ENCODE measurements at places on chromosomes 12 and 14.

GRCh38 chr12:15899282-15899870, 11.8 kb upstream of the DERA start:
- DNase-seq = no peak

- no peak for DNase-seq
Measured at GRCh38 chr12:40436564-40436963, 211.8 kb downstream of the LRRK2 start.

DNA sequence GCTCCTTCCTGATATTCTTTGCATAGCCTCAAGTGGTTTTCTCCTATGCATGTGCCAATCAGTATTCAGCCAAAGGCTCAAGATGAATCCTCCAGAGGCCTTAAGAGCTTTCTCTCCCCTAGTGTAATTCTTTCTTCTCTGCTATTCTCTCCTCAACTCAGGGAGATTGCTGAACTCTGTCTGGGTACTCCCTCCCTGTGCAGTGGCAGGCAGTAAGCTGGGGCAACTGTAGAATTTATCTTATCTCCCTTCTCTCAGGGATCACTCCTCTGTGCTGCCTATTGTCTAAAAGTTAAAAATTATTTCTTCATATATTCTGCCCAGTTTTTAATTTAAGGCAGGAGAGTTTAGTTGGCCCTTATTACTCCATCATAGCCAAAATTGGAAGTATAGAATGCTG, 28.5 kb upstream of the RTRAF start:
- DNase-seq = no peak

DNA sequence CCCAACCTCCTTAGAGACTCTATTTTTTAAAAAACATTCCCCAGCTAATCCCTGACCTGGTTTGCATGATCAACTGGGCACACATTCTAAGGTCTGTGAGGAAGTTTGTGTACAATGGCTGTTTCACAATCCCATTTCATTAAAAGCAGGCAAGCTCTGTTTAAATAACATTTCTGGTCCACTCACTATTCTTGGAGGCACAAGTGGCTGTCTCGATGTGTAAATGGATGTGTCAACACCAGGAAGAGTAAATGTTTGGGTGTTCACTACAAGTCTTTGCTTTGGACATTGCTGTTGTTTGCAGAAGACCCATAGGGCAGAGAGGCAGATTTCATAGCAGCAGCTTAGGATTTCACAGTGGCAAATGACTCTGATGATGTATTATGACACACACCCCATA, 98.3 kb downstream of the PDZRN4 start:
- no peak for DNase-seq

DNA sequence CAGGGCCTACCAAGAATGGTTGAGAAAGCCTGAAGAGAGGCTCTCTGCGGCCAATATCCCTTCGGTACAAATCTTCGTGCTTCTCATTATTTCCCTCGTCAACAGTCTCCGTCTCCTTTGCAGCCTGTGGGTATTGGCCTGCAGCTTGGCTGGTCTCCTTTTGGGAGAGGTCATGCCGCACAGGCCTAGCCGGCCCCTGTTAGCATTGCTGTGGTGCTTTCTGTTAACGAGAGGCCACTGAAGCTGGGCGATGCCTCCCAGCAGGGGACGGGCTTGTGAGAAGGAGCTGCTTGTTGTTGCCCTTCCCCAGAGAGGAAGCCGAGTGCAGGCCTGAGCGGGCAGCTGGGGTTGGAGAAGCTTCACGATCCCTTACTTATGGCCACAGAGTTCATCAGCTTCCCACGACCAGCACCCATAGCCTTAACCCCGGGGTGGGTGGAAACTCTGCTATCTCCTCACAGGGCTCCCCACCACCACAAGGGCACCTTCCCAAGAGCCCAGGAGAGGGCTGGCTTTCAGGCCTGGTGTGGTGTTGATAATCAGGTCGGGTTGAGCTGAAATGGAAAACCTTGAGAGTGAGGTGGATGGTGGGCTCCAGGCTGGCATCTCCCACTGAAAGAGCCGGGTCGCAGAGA, 228.6 kb downstream of the ZFP36L1 start:
- DNase-seq = no peak

GRCh38 chr12:5584412-5585175, 152.7 kb downstream of the NTF3 start:
- DNase-seq = peak; percentile 12

DNA sequence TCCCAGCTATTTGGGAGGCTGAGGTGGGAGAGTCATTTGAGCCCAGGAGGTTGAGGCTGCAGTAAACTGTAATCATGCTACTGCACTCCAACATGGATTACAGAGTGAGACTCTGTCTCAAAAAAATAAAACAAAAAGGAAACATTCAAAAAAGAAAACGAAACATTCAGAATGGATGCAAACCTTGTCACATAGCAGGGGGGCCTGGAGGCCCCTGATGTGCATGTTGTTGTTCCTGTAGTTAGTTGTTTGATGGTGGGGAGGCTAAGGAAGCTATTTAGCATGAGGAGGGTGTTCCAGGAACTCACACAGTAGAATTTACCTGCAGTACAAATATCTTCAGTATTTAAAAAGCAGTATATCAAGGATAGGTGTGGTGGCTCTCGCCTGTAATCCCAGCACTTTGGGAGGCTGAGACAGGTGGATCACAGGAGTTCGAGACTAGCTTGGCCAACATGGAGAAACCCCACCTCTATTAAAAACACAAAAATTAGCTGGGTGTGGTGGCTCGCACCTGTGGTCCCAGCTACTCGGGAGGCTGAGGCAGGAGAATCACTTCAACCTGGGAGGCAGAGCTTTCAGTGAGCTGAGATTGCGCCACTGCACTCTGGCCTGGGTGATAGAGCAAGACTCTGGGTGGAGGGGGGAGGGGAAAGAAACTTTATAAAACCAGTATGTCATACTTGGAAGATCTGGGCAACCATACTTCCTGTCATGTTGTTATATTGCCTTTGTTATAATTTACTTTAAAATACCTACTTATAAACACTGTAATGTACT, 17.6 kb upstream of the AEBP2 start:
- no peak for DNase-seq

GRCh38 chr14:65072937-65073336, 29.4 kb downstream of the MAX start:
- no peak for DNase-seq

DNA sequence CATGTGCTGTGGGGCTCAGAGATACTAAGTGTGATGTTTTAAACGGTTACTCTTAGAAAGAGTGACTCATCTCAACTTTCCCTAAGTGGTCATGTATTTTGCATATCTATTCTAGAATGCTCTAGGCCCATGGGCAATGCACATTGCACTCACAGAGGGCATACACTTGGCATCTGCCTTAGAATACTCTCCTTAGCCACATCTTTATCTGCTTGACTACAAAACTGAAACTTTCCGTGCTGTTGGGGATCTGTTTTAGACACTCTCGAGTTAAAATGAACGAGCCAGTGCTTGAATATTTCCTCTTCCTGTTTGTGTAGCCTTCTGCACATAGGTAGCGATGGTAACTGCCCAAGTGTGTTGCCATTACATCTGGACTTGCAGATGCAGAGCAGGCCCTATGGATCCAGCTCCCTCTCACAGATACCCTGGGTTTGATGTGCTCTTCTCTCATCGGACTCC, 180.5 kb downstream of the CAND1 start:
- DNase-seq = no peak

DNA sequence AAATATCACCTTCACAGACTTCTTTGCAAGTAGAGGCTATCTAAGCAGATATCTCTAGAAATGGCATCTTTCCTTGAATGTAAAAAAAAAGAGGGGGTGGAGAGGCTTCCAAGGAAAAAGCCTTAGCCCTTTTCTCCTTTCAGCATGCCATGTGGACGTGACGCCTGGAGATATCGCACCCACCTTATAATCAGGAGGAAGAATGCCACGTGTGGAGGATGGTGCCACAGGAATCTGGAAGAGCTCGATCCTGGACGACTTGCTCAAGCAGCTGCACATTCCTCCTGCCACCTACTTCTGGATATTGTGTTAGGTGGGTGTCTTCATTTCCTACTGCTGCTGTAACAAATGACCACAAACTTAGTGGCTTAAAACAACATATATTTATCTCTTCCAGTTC, 203.6 kb downstream of the NUAK1 start:
- DNase-seq = peak; percentile 54

- no peak for DNase-seq
Measured at GRCh38 chr12:112327209-112327938, 54.9 kb downstream of the HECTD4 start.

- DNase-seq = no peak
Measured at GRCh38 chr12:53601296-53601847, 24.8 kb downstream of the ATF7 start.

- peak; percentile 98 for DNase-seq
Measured at GRCh38 chr12:105933671-105934665, 204.8 kb downstream of the NUAK1 start.

- no peak for DNase-seq
Measured at GRCh38 chr14:24634158-24634557, at the start of gene GZMB. GZMB (minus strand) TSS chr14:24634190; CDS start chr14:24634160, 30 bp downstream.

DNA sequence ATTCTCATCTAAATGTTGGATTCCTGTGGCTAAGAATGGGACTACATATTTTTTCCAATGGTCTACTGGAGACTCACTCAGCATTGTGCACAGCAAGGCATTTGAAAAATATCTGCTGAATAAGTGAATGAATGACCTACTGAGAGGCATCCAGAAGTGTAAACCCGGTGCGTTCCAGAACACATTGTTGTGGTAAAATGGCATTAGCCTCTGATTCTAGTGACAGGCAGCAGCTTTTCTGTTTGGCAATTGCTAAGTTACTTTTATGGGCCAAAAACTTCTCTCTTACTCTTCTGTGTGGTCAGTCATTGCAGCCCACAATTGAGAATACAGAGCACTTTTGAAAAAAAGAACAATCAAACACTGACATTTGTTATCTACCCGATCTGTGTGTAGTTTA, 36.5 kb downstream of the WIF1 start:
- peak; percentile 4 for DNase-seq

DNA sequence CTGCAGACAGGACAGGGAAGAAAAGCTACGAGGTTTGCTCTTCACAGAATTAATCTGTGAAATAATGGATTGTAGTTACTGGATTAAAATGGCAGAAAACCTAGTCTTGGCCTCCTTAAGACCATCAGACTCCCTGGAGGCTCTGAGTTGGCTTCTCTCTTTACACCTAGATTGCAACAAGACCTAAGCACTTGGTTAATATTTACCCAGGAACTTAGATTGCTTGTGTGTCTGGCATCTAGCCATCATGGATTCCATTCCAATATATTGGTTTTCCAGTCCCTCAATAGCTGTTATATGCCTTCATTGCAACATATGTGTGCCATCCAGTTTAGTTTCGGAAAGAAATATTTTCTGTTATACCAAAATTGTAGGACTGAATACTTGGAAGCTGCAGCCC, 1.9 kb upstream of the GTF2A1 start:
- DNase-seq = no peak

- no peak for DNase-seq
Measured at GRCh38 chr12:24555730-24556129, 393.2 kb downstream of the BCAT1 start.

GRCh38 chr14:32212833-32213232, 9.8 kb upstream of the RNU6-8 start:
- no peak for DNase-seq

DNA sequence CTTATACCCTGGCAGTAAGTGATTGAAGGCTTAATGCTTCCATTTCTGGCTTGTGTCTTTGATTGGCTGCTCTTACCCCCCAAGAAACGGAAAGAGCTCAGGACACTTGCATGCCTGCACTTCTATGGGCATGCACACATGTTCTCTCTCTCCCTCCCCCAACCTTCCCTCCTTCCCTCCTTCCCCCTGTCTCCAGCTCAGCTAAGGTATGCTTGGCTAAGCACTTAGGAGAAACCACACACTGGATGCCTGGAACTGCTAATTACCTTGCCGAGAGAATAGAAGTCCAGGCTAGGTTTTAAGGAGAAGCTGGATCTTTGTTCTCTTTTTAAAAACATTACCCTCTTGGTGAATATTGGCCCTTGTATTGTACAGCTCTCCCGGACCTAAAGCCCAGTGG, 1072.8 kb upstream of the TMEM132C start:
- DNase-seq = no peak

- no peak for DNase-seq
Measured at GRCh38 chr12:124078800-124079199, 105.8 kb downstream of the ZNF664 start.

GRCh38 chr12:39541471-39541870, 78.1 kb downstream of the ABCD2 start:
- DNase-seq = no peak

DNA sequence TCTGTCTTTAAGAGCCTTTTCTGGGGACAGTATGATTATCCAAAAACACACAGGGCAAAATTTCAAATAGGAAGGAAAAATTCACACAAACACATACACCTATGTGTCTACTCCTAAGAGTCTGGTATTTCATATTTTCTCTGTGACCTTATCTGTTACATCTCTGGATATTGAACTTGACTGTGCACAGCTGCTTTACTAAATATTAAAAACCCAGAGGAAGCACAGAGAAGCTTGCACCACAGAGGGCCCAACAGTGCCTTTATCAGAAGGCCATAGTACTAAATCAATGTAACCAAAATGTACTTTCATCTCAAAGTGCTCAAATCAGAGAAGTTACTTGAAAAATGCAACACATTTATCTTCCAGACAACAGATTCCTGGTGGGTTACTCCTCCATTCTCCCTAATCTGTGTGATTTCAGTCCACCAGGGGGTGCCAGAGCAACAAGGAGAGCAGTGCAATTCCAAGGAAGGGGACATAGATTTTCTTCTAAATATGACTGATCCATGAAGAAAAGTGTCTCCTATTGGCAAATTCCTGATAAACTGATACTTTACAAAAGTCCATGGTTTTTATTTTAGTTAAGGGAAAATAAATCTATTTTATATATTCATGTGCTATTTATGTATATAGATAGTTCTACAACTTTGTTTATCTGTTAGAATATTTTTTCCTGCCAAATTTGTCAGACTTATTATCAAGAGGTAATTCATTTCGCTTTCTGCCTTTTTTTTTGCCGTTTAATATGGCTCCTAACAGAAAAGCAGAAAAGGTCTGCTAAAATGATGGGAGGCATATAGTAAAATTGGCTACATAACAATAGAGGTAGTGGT, 617.6 kb downstream of the LRFN5 start:
- DNase-seq = peak; percentile 54

DNA sequence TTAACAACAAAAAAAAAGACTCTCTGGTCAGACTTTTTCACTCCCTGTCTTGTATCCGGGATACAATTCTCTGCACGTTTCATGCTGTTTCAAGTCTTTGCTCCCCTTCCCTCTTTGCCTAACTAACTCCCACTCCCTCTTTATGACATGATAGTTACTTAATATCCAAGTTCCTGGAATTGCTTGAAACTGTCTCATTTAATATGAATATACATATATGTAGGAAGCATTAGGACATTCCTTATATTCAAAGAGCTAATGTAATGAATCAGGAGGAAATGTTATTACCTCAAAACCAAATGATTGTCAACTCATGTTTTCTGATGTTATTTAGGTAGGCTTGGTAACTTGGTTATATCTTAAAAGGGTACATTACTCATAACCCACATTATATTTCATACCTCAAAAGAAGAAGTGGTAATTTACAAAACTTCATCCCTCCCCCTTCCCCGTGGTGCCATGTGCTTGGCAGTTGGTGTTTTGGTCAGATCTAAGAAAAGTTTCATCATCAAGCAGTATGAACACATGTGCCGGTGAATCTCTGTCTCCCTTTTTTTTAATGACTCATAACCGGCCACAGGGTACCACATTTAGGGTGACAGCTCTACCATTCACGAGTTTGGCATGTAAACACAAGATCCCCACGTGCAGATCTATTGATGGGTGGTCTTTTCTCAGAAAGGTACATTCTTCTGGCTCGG, 56.5 kb downstream of the HCAR2 start:
- DNase-seq = peak; percentile 86
